ENCODE measurements at places on chromosomes 4 and X.
A peak's percentile ranks its signal among the peaks of the same experiment; 100 is the strongest.

- DNase-seq, result no peak
Measured at GRCh38 chr4:112082954-112083586, 62.2 kb upstream of the FAM241A start.

DNA sequence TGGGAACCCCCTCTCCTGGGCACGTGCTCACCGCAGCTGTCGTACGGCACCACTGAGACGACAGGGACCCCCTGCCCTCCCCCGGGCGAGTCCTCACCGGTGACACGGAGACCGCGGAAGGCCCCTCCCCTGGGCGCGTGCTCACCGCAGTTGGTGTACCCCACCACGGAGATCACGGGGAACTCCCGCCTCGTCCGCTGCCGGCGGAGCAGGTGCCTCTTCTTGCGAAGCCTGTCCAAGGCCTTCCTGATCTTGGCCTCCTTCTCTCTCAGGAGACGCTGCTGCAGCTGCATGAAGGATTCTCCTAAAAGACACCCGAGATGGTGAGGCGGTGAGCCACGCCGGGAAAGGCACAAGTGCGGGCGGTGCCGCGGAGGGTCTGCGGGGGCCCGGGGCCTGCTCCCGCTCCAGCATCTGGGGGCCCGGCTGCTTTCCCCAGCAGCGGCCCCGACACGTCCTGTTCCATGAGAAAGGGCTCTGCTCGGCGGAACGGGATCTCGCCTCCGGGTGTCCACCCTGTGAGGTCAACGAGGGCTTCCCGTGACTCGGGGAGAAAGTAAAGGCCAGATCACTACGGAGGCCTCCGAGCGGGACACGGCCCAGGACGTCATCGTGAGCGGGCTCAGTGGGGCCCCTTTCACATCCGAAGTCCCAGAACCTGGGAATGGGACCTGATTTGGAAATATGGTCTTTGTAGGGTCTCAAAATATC lies 5.8 kb downstream of the GTPBP6 start:
- DNase-seq, result no peak

DNA sequence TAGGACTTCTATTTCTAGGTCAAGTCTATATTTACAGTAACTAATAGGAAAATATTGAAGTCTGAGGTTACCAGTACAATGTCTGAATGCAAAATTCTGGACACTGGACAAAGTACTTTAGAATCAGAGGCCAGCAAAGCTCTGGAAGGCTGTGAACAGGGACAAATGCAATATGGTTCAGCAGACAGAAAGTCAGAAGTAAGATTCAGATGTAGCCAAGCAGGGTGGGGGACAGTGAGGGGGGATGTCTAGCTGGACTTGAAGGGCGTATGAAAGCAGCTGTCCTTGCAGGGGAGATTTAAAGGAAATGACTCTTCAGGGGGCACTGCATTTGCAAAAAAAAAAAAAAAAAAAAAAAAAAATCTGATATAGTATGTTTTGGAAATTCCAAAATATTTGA lies 2.9 kb downstream of the SORBS2 start:
- peak; percentile 23 for DNase-seq

DNA sequence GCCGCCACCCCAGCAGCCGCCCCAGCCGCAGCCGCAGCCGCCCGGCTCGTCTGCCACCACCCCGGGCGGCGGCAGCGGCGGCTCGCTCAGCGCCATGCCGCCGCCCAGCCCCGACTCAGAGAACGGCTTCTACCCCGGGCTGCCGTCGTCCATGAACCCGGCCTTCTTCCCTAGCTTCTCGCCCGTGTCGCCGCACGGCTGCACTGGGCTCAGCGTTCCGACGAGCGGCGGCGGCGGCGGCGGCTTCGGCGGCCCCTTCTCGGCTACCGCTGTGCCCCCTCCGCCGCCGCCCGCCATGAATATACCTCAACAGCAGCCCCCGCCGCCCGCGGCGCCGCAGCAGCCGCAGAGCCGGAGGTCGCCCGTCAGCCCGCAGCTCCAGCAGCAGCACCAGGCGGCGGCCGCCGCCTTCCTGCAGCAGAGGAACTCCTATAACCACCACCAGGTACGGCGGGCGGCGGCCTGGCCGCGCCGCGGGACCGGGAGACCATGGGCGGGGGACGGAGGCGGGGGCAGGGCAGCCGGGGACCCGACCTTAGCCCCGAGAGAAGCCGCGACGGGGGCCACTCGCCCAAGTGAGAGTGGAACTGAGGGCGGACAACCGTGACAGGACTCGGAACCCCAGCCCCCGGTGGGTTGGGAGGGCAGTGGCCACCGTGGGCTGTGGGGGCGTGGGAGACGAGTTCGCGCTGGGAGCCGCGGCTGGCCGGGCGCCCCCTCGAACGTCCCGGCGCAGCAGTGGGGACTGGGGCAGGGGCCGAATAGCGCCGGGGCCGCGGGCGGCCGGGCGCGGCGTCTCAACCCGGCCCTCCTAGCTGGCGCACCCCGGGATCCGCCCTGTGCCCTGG lies 1.8 kb downstream of the CPEB2 start:
- DNase-seq, result peak; percentile 38

DNA sequence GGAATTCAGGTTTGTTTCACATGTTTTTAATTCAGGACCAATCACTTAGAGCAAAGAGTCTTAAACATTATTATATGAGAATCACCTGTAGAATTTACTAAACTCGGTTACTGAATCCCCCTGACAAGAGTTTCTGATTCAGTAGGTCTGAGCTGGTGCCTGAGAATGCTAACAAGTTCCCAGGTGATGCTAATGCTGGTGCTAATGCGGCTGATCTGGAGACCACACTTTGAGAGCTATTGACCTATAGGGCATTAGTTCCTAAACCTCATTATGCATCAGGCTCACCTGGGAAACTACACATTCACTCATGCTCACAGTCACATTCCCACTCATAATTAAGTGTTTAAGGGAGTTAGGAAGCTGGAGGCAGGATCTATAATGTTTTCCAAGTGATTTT lies 36.1 kb upstream of the NUDT6 start:
- DNase-seq, result no peak

DNA sequence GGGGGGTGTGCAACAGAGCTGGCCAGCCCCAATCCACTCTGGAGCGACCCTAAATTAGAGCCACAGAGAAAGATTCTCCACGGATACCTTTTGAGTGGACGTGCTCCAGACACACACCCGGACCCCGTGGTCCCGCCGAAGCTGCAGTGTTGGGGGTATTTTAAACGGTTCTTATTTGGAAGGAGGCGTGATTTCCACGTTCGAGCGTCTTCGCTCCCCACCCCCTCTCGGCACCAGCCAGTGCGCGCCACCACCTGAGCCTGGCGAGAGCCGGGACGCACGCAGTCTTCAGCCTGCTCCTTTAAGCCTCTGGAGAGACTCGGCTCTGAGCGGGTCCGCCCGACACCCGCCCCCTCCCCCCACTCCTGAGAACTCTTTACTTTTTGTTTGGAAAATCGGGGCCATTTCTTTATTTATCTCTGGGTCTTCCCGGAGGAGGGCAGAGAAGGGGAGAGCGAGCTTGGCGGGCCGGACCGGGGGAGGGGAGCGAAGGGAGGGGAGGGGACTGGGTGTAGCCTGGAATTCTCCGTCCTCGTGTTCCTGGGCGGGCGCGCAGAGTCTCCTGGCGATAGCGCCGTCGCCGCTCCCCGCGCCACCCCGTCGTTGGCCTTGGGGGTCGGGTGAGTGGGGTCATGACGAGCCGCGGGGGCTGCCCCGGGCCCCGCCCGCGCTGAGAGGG lies 668 bp upstream of the PTCHD1 start:
- peak; percentile 35 for DNase-seq

DNA sequence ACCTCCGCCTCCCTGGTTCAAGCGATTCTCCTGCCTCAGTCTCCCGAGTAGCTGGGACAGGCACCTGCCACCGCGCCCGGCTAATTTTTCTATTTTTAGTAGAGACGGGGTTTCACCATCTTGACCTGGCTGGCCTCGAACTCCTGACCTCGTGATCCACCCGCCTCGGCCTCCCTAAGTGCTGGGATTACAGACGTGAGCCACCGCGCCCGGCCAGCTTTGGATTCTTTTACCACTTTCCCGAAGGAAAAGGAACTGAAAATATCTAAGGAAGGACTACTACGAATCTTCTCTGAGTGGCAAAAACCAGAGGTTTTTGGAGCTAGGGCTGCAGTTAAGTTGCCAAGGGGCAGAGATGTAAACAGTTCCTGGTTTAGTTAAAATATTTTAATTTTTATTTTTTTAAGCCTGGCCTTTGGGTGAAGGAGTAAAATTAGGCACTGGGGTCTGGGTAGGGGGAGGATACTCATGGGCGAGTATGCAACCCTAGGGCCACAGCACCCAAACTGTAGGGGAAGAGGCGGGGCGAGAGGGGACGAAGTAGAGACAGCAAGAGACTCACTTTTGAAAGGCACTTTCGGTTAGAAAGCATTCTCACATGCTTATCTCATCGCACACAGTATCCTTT lies 525 bp upstream of the CISD2 start:
- no peak for DNase-seq

DNA sequence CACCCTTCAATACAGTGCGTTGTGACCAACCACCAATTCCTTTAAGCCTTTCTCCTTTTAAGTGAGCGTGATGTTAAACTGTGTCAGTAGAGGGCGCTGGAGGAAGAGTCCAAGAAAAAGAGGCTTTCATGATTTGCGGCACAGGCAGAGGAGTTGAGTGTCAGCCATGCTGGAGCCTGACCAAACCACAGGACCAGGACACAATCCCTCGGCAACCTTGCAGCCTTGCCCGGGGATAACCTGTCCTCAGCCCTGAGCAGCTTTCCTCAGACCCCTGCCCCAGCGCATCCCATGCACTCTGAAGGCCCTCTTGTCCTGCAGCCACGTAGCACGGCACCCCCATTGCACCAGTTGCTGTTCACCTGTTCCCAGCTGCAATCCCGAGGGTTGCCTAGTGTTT lies 53.5 kb upstream of the SMIM31 start:
- DNase-seq, result no peak

DNA sequence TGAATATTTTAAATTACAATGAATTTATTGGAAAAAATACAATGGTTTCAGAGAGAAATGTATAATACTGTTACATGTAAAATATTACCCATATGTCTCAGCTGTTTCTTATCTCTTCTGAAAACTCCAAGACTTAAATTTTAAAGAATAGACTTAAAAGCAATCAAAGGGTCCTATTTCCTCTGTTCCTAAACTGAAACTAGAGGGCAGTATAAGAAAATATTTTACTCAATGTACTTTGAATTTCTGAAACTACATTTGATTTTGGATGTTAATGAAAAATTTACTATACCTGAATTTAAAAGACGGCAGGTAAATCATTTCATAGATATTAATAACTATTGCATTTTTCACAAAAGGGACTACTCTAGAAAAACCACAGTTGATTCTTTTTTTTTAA lies 200.2 kb downstream of the LRBA start:
- no peak for DNase-seq

Measured in NCI-H1092 treated with DMSO at 0.1 percent for 48 hours (cell line).